ENCODE measurements at places on chromosomes 4 and X.

DNA sequence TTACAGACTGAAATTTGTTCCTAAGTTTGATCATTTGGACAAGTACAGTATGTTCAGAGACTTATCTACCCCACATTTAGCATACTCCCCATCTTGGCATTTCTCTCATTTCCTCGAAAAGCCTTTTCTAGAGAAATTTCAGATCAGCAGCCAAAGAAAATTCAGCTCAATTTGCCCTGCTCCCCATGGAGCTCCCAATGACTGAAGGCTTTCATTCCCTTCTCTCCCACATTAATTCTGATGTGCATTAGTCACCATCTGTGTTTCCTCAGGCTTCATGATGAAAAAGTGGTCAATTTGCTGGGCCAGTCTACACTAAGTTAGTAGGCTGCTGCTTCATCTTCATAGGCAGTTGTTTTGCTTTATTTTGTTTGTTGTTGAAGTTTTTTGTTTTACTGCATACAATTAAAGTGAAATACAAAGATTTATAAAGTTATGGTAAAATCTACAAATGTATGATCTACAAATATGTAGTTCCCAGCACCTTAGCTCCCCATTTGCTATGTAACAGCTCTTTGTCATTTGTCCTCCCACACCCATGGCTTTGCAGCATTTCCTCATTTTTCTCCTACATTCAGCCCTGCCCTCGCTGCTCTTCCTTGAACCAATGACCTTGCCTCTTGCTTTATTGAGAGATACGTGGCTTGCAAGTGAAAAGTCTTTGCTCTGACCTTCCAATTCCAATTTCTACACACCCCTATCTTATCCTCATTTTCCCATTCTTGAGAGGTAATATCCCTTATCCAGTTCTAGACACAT lies 193.9 kb downstream of the ANAPC10 start:
- DNase-seq, result no peak

DNA sequence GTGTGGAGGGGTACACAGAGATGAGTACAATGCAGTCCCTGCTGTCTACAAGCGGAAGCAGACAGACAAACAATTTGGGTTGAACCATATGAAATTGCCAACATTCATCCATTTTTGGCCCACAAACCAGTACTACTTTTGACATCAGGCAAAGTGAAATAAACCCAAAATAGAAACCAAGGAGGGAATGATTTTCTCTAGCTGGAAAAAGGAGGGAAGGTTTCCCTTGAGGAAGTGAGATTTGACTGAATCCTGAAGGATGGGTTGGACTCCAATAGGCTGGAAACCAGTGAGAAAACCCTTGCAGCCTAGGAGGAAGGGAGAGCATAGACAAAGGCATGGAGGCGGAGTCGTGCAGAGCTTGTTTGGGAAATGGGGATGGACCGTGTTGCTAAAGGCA lies 63.5 kb upstream of the PJA1 start:
- no peak for DNase-seq

- DNase-seq, result peak; percentile 16
These were observed 195.6 kb downstream of the RAPGEF2 start for GRCh38 chr4:159298502-159298901.

GRCh38 chr4:70674191-70674590 lies 7.9 kb upstream of the JCHAIN start:
- no peak for DNase-seq

DNA sequence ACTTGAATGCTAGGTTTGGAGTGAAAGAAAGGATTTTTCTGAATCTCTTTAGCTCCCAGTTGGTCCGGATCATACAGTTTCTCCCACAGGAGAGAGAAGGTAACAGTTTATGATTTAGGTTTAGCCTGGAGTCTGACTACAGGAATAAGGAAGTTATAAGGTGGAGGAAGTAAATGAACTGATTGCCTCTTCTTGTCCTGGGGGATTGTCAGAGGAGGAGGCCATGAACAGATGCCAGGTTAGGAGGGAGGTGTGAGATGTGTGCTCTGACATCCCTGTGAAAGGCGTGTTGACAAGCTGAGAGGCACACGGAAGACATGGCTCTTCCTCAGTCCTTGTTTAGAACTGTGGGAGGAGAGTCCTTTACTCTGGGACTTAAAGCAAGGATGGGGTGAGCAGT lies 64.4 kb downstream of the CHRNA9 start:
- no peak for DNase-seq

- peak; percentile 91 for DNase-seq
These were observed 175.3 kb downstream of the QDPR start for GRCh38 chr4:17336524-17336961.

GRCh38 chr4:155904331-155904730 lies 835 bp downstream of the TDO2 start:
- no peak for DNase-seq

GRCh38 chr4:145501051-145501660 lies 19.5 kb downstream of the SMAD1 start:
- DNase-seq, result peak; percentile 68

GRCh38 chr4:176708771-176709311 lies 83.9 kb downstream of the VEGFC start:
- DNase-seq, result no peak

DNA sequence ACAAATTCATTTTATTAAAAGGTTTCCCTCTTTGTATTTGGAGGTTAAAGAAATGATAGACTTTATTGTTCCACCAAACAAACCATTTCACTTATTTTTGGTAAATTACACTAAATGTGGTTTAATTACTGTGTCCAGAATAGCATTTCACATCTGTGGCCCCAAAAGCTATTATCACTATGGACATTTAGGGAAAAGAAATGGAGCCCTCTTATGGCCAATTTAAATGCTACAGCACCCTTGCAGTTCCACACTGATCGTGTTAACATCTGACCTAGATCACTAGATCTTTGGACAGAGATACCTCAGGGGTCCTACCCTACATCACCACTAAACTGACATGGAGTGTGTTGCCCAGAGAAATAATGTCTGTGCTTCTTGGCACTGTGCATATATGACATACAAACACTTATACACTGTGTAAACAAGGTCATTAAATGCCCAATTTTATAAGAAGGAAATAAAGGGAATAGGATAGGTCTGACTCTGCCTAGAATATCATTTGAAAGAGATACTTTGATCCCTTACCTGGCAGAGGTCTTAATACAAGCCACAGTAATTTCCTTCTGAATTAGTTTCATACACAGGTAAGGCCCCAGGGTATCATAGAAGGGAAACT lies 163.9 kb downstream of the KDR start:
- peak; percentile 14 for DNase-seq

DNA sequence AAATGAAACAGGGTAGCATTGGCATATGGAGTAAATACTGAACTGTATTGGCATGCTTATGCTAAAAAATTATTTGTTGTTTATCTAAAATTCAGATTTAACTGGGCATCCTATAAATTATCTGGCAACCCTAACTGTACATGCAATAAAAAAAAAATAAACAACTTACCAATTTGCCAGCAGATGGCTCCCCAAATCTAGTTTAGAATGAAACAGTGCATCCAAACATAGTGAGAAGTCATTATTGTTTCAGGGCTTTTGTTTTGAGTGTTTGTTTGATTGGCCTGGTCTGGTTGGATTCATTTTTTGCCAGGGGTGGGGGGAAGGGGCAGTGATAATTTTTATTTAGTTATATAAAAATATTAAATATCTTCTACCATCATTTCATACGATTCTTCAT lies 12.8 kb upstream of the NSUN7 start:
- DNase-seq, result peak; percentile 69

GRCh38 chr4:73817341-73817740 lies 19.1 kb upstream of the CXCL6 start:
- DNase-seq, result no peak

- DNase-seq, result no peak
These were observed 59.9 kb downstream of the KIT start for GRCh38 chr4:54717694-54718093.

GRCh38 chr4:48119646-48120045 lies 14.4 kb downstream of the TXK start:
- no peak for DNase-seq

DNA sequence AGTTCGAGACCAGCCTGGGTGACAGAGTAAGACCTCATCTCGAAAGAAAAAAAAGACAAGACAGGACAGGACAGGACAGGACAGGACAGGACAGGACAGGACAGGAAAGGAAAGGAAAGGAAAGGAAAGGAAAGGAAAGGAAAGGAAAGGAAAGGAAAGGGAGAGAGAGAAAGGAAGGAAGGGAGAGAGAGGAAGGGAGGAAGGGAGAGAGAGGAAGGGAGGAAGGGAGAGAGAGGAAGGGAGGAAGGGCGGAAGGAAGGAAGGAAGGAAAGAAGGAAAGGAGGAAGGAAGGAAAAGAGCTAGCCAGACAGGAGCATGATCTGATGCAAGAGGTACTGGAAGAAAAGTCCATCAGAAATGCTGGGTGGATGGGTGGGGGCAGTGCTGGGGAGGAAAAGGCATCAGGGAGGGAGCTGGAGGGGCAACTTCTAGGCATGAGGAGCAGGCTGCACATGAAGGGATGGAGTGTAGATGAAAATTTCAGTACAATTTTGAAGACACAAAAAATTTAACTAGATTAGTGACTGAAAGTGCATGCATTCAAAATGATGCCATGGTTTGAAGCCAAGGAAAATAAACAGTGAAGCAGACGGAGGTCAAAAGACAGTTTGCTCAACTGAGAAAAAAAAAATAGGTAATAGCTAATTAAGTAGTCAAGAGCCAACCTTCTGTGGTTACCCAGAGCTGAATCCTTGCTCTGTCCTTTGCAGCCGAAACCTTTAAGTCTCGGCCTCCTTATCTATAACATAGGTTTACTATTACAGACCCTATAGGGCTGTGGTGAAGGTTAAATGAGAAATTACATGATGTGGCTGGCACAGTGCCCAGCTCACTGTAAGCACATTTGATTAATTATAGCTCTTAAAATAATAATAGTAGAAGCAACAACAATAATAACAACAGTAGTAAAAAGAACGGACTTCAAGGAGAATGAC lies 59.9 kb downstream of the ZNF827 start:
- no peak for DNase-seq

DNA sequence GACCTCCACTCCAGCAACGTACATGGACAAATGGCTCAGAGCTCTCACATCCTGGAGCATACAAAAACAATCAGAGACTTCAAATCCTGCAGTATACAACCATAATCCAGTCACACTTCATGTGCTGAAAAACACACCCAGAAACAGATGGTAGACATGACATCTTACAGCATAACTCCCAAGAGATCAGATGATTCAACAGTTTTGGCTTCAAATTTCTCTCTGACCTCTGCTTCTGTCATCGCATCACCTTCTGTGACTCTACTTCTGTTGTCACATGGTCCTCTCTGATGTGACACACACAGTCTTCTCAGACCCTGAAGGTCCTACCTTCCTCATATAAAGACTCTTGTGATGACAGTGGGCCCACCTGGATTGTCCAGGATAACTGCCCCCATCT lies 18.5 kb downstream of the SUV39H1 start:
- DNase-seq, result no peak

DNA sequence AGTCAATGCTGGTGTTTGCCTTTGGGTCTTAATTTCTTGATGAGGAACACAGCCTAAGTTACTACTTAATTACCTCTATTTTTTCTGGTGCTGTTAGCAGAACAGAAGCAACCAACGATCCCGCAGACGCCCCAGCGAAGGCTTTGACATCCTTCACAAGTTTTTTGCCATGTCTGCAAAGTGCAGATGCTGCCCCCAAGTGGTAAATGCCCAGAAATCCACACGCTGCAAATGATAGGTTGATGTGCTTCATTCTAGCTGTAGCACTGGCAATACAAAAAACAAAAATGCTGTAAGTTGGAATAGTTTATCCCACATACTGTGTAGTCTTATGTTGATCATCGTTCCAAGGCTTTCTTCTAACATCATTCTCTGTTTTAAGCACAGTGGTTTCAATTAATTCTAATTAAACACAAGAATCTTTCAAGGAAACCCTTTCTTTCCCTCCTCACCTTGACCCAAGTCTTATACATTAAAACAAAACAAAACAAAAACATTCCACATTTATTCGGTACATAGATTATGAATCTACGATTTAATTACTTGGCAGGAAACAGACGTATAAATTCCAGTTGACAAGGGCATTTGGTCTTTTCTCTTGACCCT lies 1.2 kb downstream of the PNPLA4 start:
- DNase-seq, result peak; percentile 78

- DNase-seq, result peak; percentile 17
These were observed 52.3 kb upstream of the PDK3 start for GRCh38 chrX:24412637-24413363.

DNA sequence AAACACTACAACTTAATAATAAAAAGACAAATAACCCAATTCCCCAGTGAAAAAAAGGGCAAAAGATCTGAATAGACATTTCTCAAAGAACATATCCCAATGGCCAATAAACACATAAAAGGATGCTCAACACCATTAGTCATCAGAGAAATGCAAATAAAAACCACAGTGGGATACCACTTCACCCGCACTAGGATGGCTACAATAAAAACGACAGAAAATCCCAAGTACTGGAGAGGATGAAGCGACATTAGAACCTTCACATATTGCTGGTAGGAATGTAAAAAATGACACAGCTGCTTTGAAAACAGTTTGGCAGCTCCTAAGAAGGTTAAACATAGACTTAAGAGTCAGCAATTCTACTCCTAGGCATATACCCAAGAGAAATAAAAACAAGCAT lies 140.6 kb upstream of the ARX start:
- no peak for DNase-seq

- no peak for DNase-seq
These were observed 62.3 kb upstream of the SHOX start for GRCh38 chrX:568311-568710.

DNA sequence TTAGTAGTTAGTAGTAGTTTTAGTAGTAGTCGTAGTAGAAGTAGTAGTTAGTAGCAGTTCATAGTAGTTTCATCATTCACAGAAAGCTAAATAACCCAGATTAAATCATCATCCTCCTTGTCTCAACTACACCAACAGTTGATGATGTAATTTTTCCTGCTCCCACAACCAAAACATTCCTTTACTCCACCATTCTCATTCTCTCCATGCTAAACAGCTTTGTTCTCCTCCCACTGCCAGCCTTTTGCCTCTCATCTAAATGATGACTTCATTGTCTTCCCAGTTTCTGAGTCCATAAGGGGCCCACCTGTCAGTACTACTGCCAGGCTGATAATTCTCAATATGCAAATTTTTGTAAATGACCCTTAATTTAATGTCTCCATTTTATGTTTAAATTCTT lies 68.9 kb downstream of the ARHGAP24 start:
- no peak for DNase-seq

GRCh38 chr4:81407726-81408125 lies 64.0 kb downstream of the RASGEF1B start:
- DNase-seq, result no peak
